ENCODE measurements at places on chromosomes 3 and 15.

DNA sequence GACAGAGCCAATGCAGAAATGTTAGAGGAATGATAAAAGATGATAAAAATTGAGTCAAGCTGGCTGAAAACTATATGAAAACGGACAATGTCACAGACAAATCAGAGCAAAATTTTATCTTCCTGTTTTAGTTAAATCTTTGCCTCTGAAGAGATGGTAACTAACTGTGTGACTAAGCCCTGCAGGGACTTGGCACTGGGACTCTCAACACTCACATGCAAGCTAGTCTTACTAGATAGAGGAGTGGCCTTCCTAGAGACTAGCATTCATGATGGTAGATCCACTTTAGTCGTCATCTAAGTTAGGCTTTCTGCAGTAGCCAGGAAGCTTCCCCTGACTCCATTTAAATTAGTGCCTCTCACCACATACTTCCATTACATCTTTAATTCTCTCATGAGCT lies 4.1 kb downstream of the CCDC191 start:
- peak; percentile 4 for DNase-seq

GRCh38 chr3:143349455-143349854 lies 229.9 kb downstream of the CHST2 start:
- DNase-seq, result no peak

GRCh38 chr3:48084929-48085328 lies 68.7 kb upstream of the MAP4 start:
- DNase-seq, result no peak

DNA sequence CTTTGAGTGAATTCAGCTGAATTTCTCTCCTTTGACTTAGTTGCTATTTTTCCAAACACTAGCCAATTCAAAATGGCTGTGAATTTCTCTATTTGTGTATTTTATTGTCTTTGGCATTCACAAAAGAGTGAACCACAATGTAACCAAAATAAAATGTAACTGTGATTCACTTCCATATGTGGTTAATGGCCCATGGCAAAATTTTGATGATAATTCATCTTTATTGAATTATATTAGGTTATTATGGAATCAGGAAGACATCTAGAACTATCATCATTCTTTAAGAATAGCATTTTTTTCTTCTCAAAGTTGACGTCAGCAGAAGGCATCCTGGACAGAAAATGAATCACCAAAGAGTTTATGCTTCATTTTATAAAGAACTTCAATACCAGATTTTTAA lies 705.3 kb upstream of the NAALADL2 start:
- DNase-seq, result peak; percentile 78

GRCh38 chr3:18370672-18371071 lies 54.5 kb downstream of the SATB1 start:
- no peak for DNase-seq

DNA sequence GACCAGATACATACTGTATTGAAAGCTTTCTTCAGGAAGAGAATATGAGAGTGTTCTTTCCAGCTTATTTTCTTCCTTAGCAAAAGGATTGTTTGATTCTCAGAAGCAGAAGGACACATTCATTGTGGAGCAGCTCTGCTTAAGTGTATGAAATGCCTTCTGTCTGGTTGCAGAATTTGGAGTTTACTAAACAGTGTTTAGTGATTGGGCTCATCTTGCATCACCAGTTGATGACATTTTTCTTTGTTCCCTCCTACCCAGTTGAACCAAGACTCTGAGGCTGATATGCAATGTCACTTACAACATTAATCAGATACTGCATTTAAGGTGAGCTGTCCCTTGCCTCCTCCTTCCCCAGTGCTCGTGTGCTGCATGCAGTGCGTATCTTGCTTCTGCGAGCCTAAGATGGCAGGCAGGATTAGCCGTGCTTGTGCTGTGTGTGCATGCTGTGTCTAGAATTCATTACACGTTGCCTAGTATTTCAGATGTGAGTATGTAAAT lies 18.4 kb downstream of the ZBTB38 start:
- DNase-seq, result no peak

DNA sequence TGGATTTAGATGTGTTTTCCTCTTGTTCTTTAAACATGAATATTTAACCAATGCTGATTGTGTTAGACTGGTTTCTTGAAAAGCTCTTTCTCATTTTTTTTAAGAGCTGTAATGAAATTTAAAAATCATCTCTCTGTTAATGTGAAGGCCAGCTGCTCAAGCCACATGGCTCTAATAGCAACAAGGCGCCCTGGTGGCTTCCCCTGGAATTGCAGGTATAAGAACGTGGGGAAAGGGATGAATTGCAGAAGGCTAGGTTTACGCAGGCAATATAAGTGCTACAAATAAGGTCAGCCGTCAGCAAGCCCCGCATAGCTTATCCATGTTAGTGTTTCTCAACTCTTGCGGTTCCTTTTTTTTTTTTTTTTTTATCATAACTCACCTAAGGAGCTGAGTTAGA lies 108.5 kb downstream of the SAMMSON start:
- DNase-seq, result peak; percentile 11

- no peak for DNase-seq
Measured at GRCh38 chr3:171535133-171535532, 74.9 kb upstream of the TNIK start.

GRCh38 chr3:143128227-143128955 lies 8.8 kb downstream of the CHST2 start:
- DNase-seq, result no peak

DNA sequence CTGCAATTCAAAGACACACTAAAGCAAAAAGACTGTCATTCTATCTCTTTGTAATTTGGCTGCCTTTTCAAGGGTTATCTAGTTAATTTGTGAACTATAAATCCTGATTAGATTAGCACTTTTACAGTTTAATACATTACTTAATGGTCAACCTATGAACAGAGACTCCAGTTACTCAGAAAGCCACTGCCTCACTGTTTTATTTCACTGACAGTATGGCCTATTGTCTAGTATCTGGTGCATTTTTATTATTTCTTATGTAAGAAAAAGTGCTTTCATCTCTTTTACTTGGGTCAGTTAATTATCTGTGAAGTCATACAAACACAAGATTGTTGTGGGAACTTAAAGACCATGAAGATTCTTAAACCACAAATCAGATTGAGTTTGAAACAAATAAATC lies 133.8 kb downstream of the ZBBX start:
- no peak for DNase-seq

DNA sequence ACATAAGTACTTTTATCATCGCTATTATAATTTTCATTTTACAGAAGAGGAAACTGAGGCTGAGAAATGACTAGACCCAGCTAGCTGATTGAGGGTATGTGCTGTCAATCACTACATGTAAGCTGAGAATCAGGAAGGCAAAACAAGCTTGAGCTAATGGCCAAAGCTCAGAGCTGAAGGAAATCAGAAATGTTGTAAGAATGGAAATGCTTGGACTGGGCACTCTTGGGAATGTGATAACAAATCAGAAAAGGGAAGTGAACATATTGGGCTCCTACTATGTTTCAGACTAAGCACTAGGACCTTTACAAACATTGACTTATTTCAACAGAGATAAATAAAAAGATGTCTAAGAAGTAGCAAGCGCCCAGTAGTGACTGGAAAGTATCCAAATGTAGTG lies 33.8 kb upstream of the BOC start:
- DNase-seq, result no peak

DNA sequence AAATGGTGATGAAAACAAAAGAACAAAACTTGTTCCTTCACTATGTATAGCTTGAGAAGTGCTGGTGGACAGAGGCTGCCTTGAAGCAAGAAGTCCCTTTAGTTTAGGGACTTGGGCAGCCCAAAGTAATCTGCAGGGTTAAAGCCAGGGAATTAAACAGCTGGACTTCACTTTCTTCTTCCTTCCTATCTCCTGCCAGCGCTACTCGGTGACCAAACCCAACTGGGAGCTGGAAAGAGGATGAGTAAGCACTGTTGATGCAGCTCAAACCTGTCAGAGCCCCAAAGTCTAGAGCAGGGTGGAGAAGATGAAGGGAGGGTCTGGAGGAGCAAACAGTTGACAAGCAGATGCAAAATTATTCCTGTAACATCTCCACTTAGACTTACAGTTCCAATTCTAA lies 73.1 kb upstream of the FBN1 start:
- DNase-seq, result peak; percentile 57

GRCh38 chr3:45664578-45664977 lies 24.6 kb upstream of the SACM1L start:
- DNase-seq, result no peak

- DNase-seq, result peak; percentile 98
Measured at GRCh38 chr3:136350132-136350531, 100.0 kb downstream of the PCCB start.

- no peak for DNase-seq
Measured at GRCh38 chr3:65259946-65260345, 572.1 kb upstream of the ADAMTS9 start.

DNA sequence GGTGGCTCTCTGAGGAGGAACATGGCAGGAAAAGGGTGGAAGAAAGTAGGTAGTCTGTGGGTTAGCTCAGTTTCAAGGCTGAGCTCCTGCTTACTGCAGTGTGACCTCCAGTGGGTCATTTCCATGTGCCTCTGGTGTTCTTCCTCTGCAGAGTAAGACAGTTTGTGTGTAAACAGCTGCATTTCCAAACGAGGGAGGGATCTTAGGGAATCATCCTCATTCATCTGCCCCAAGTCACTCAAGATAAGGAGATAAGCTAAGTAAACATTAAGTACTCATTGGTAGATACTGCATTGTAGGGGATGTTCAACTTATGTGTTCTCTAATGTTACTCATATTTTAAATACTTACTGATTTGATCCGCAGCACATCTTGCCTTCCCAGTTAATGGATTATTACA lies 83.6 kb downstream of the CLSTN2 start:
- no peak for DNase-seq

DNA sequence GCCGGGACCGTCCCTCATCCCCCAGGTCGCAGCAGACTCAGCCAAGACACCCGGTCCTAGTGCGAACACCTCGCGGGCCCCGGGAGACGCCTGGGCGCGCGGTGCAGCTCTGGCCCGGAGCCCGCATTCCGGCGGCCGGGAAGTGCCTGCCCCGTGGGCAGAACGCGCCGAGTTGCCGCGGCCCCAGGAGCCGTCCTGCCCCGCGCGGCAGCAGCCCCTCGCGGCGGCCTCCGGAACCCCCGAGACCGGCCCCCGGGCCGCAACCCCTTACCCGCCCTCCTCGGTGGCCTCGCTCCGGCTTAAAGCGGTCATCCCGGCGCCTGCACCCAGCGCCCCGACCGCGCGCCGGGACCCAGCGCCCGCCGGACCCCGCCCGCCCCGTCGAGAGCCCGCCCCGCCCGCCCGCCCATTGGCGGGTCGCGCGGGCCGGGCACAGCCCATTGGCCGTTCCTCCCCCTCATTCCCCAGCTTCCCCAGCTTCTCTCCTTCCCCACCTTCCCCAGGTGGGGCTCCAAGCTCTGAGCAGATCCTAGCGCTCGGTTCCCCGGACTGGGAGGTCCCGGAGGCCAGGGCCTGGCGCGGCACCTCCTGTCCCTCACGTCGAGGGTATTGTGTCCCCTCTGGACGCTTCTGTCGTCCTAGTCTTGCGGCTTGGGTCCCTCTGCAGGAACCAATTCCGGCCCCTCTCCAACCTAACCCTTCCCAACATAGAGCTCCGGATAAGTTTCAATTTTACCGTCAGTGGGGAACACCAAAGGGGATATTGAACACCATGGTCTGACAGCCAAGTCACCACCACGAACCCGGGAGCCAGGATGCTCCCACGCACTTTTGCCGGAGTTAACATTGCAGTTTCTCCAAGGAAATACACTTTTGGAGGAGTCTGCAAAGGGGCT lies at the start of gene GRAMD2A:
Gene GRAMD2A, minus strand, starts transcription at position 328 of the 896 bp plus-strand sequence.
- peak; percentile 53 for DNase-seq

- DNase-seq, result no peak
Measured at GRCh38 chr3:53809267-53809666, 37.0 kb downstream of the CHDH start.

- no peak for DNase-seq
Measured at GRCh38 chr15:88702983-88703382, 64.2 kb downstream of the ISG20 start.

DNA sequence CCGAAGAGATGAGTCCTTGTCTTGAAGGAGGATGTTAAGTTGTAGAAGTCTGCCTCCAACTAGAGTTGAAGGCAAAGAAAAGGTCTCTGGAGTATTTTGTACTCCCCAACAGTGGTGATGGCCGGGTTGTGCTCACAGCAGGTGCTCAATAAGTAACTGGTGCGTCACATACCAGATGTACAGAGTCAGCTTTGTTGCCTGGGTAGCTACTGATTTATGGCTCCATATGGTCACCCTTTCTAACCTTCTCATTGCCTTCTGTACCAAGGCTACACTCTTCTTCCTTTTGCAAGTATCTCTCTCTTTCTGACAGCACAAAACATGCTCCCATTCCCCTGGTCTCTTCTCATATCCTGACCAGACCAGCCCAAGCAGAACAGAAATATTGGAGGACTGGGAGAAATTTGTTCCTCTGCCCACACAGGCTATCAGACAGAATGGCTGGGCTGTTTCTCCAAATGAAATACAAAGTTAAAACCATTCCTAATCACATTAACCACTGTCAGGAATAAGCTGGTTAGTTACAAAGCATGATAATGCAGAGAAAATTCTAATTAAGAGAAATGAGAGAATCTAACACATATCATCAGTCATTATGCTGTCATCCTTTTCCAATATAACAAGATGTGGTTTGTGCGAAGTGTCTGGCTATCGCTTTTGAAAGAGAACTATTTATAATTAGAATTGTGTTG lies 150.1 kb upstream of the LRRN1 start:
- no peak for DNase-seq

- DNase-seq, result no peak
Measured at GRCh38 chr3:171387062-171387461, 73.1 kb downstream of the TNIK start.

- DNase-seq, result peak; percentile 56
Measured at GRCh38 chr3:123159926-123160635, 41.7 kb upstream of the SEC22A start.

- DNase-seq, result peak; percentile 90
Measured at GRCh38 chr15:98889930-98890695, 117.5 kb downstream of the PGPEP1L start.

- DNase-seq, result peak; percentile 50
Measured at GRCh38 chr3:146187334-146187950, 26.5 kb upstream of the PLOD2 start.

DNA sequence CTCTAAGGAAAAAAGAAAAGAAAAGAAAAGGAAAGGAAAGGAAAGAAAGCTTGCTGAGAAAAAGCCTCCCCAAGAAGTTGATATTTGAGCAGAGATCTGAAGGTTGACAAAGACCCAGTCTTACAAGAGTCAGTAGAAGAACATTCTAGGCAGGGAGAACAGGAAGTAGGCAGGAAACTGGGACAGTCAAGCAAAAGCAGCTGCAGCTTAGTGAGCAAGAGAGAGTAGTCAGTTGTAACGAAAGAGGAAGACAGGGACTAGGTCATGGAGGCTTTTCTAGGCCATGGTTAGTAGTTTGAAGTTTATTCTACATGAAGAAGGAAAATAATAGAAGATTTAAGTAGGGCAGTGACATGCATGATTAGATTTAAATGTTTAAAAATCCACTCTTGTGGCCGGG lies 31.8 kb upstream of the KLHL6 start:
- no peak for DNase-seq

- peak; percentile 62 for DNase-seq
Measured at GRCh38 chr3:9503283-9503682, 50.3 kb downstream of the LHFPL4 start.

- no peak for DNase-seq
Measured at GRCh38 chr3:124413989-124414598, 316.2 kb upstream of the UMPS start.
